ENCODE measurements at places on chromosomes 6 and 20.
A peak's percentile ranks its signal among the peaks of the same experiment; 100 is the strongest.

GRCh38 chr20:39607141-39607540 lies 645.0 kb downstream of the DHX35 start:
- no peak for DNase-seq

DNA sequence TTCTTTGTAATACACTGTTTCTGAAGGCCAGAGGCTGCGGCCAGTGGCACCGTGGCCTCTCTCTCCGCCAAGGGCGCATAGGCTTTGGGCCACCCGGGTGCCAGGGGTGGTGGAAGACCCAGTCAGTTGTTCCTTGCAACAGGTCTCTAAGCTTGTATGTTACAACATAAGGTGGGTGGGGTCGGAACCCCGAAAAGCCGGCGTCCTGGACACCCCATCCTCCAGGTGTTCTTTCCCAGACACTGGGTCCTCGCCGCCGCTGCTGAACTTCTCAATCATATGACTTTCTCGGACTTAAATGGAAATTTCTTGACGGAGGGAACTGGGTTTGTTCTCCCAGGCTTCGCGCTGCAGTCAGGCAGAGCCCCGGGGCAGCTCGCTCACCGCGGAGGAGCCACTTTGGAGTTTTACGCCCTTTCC lies 983 bp upstream of the KCNQ5 start:
- DNase-seq, result no peak

GRCh38 chr20:16544949-16545348 lies 28.3 kb downstream of the KIF16B start:
- no peak for DNase-seq

GRCh38 chr6:53869964-53870363 lies 75.2 kb downstream of the LRRC1 start:
- DNase-seq, result no peak

DNA sequence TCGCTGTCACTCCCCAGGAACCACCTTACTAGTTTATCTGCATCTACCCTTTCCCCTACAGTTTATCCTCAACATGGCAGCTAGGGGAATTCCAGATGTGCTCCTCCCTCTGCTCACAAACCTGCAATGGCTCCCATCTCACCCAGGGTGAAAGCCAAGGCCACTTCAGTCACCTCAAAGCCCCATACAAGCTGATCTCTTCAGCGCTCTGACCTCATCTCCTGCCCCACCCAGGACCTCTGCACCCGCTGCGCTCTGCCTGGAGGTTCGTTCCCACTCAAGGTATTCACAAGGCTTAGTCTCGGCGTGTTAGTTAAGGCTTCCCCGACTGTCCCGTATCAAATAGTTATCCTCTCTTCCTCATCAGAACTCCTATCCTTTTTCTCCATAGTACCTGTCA lies 28.6 kb upstream of the SPDEF start:
- no peak for DNase-seq

DNA sequence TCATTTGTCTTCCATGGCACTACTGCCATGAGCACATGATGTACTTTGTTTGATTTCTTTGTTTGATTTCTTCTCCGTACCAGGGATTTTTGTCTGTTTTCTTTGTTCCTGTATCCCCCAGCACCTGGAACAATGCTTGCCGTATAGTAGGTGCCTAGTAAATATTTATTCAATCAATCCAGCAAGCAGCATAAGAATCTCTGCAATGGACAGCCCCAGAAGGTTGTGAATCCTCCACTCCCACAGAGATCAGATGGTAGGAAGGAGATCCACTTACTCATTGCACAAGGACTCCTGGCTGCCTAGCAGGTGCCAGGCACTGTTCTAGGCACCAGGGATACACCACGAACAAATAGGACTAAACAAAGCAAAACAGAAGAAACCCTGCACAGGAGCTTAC lies 6.7 kb upstream of the SYNJ2 start:
- no peak for DNase-seq

GRCh38 chr6:150528648-150529285 lies 70.9 kb upstream of the PLEKHG1 start:
- peak; percentile 40 for DNase-seq

GRCh38 chr6:46688117-46688965 lies 656 bp downstream of the TDRD6 start:
- no peak for DNase-seq

Data from urothelium cell line (cell line).